B cell (primary cell): ENCODE measurements at places on chromosomes 7 and 10. TPM values are rescaled to one million over a fixed set of nuclear protein-coding genes. Genes with fewer than 3 reads are reported as not detected.

Gene PRSS2
- polyA plus RNA-seq = 0.20 TPM in 1 of 2 replicates, not detected in the other

Gene CLEC2L
- polyA plus RNA-seq = not detected in 2 replicates

Gene STEAP1
- polyA plus RNA-seq = not detected in 2 replicates

Gene ZNF248
- polyA plus RNA-seq = 8.6 and 9.7 TPM in 2 replicates

Gene CTNNA3
- polyA plus RNA-seq = 0.01 TPM in 1 of 2 replicates, not detected in the other

Gene SCIN
- polyA plus RNA-seq = 0.25 and 0.97 TPM in 2 replicates

Gene HMX2
- polyA plus RNA-seq = not detected in 2 replicates

Gene NME8
- not detected in 2 replicates for polyA plus RNA-seq

Gene STOX1
- polyA plus RNA-seq = 0.07 and 0.81 TPM in 2 replicates

Gene GBF1
- 20.8 and 21.7 TPM in 2 replicates for polyA plus RNA-seq

Gene SHH
- polyA plus RNA-seq = not detected in 2 replicates

Gene RBP4
- not detected in 2 replicates for polyA plus RNA-seq

Gene TBC1D12
- 2.0 and 3.1 TPM in 2 replicates for polyA plus RNA-seq

Gene ZNF503
- polyA plus RNA-seq = 0.04 and 0.16 TPM in 2 replicates

Gene CRYGN
- polyA plus RNA-seq = not detected in 2 replicates

Gene GIMAP7
- 0.16 and 1.7 TPM in 2 replicates for polyA plus RNA-seq

Gene LIPK
- polyA plus RNA-seq = not detected in 2 replicates

Gene HMX3
- not detected in 2 replicates for polyA plus RNA-seq

Gene ITPRID1
- polyA plus RNA-seq = not detected in 2 replicates

Gene TMEM248
- polyA plus RNA-seq = 76.0 and 131 TPM in 2 replicates

Gene CFAP69
- 0.10 TPM in 1 of 2 replicates, not detected in the other for polyA plus RNA-seq

Gene GPR146
- polyA plus RNA-seq = 4.2 and 16.7 TPM in 2 replicates

Gene GIMAP2
- polyA plus RNA-seq = 13.2 and 19.9 TPM in 2 replicates

Gene PRR15
- 0.04 TPM in 1 of 2 replicates, not detected in the other for polyA plus RNA-seq

Gene CYP2E1
- 1.1 and 1.7 TPM in 2 replicates for polyA plus RNA-seq

Gene SFRP5
- not detected in 2 replicates for polyA plus RNA-seq

Gene RUFY2
- polyA plus RNA-seq = 5.8 and 8.7 TPM in 2 replicates

Gene ZNF273
- 3.8 and 7.6 TPM in 2 replicates for polyA plus RNA-seq

Gene ZNF365
- polyA plus RNA-seq = 0.03 and 0.06 TPM in 2 replicates

Gene FGFR2
- not detected in 2 replicates for polyA plus RNA-seq

Gene PDE1C
- not detected in 2 replicates for polyA plus RNA-seq

Gene ERVW-1
- not detected in 2 replicates for polyA plus RNA-seq

Gene EEPD1
- 0.49 and 1.1 TPM in 2 replicates for polyA plus RNA-seq

Gene REPIN1
- 126 and 165 TPM in 2 replicates for polyA plus RNA-seq

Gene CALML5
- not detected in 2 replicates for polyA plus RNA-seq

Gene ANKRD30A
- not detected in 2 replicates for polyA plus RNA-seq

Gene MBL2
- not detected in 2 replicates for polyA plus RNA-seq

Gene LMOD2
- not detected in 2 replicates for polyA plus RNA-seq

Gene HOXA3
- polyA plus RNA-seq = 0.07 TPM in 1 of 2 replicates, not detected in the other

Gene SEMA3C
- polyA plus RNA-seq = 0.06 TPM in 2 replicates

Gene HGF
- polyA plus RNA-seq = 0.10 and 0.25 TPM in 2 replicates

Gene PRSS37
- polyA plus RNA-seq = not detected in 2 replicates

Gene HECW1
- polyA plus RNA-seq = not detected in 2 replicates

Gene SLC25A40
- polyA plus RNA-seq = 10.5 and 13.7 TPM in 2 replicates

Gene NFKB2
- 255 and 326 TPM in 2 replicates for polyA plus RNA-seq

Gene LEP
- polyA plus RNA-seq = not detected in 2 replicates

Gene AGBL3
- 0.51 and 0.52 TPM in 2 replicates for polyA plus RNA-seq
